Motor neuron (in vitro differentiated cells): ENCODE measurements at places on chromosomes 16 and 17. TPM values are rescaled to one million over a fixed set of nuclear protein-coding genes. Genes with fewer than 3 reads are reported as not detected.

DNA sequence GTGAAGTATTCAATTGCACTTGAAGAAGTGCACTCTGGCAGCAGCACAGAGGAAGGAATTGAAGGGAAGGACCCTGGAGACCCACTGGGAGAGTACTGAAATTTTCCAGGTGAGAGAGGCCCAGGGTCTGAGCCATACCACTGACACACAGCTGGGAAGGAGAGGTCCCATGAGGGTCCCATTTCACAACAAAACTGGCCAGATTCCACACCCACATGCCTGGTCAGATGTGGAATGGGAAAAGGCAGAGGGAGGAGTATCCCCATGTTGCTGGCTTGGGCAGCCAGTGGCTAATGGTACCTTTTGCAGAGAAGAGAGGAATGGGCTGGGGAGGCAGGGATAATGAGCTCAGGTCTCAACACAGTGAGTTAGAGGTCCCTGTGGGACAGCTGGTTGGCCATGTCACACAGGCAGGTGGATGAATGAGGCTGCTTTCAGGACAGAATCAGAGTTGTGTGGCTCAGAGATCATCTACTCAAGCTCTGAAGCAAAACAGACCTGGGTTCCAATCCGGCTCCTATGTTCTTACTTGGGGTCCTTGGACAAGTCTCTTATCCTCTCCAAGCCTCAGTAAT is 26.2 kb upstream of the NGFR start:
- ATAC-seq = peak; percentile 8

DNA sequence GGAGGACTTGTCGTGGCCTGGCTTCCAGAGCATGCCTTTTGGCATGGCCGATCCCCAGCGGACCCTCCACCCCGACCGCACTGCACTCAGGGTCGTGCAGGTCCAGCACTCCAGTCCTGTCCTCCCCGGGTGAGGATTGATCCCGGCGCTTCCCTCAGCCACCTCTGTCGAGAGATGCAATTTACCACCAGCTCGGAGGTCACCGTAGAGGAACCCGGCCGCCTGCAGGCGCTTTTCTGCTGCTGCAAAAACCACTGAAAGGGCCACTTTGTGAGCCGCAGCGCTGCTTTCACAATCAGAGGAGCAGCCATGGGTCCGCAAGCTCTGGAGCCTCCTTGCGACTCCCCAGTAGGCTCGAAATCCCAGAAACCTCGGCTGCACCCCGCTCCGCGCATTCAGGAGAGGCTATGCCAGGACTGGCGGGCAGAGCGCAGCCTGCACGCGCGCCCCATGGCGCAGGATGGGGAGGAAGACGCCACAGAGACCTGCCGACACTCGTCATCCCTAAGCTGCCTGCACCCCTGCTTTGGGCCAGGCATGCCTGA is 134.2 kb downstream of the HS3ST2 start:
- ATAC-seq = no peak

- peak; percentile 57 for ATAC-seq
These were observed 38.1 kb downstream of the MRPS23 start for GRCh38 chr17:57811638-57812280.

PLK1 gene
- total RNA-seq = 2.4 and 4.9 TPM in 2 replicates

CCL16 gene
- total RNA-seq = not detected in 2 replicates

DNA sequence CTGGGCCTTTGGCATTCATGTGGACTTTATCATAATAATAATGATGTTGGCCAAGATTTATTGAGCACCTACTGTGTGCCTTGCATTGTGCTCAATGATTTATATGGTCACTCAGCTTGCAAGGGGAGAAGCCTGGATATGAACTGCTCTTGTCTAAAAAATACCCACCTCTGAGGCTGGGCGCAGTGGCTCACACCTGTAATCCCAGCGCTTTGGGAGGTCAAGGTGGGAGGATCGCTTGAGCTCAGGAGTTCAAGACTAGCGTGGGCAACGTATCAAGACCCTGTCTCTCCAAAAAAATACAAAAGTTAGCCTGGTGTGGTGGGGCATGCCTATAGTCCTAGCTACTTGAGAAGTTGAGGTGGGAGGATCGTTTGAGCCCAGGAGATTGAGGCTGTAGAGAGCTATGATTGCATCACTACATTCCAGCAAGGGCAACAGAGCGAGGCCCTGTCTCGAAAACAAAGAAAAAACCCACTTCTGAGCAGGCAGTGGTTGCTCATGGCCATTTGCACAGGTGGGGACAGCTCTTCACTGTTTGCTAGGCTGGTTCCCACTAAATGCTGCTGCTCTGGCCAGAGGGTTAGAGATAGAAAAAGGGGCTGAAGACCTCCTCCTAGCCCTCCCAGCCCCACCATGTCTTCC is 4.3 kb upstream of the ADGRG1 start:
- ATAC-seq = no peak

- no peak for ATAC-seq
These were observed 211.4 kb downstream of the BCAS3 start for GRCh38 chr17:60888812-60889709.

DNA sequence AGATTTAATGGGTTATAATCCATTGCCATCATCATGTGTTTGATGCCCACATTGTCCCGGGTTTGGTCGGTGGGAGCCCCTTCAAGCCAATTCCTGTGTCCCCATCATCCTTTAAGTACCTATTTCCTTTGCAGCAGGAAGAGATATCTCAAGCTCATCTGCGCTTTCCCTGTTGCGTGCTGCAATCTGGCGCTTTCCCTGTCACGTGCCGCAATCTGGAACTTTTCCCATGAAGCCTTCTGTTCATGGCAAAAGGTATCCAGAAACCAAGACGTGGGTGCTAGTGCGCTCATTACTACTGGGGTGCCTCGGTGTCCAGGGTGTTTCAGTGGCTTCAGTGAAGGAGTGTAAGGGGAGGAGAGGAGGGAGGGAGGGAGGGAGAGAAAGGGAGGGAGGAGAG is 174.6 kb upstream of the ZNF469 start:
- no peak for ATAC-seq

GRCh38 chr16:4500272-4500671 is 24.1 kb downstream of the HMOX2 start:
- peak; percentile 96 for ATAC-seq

DNA sequence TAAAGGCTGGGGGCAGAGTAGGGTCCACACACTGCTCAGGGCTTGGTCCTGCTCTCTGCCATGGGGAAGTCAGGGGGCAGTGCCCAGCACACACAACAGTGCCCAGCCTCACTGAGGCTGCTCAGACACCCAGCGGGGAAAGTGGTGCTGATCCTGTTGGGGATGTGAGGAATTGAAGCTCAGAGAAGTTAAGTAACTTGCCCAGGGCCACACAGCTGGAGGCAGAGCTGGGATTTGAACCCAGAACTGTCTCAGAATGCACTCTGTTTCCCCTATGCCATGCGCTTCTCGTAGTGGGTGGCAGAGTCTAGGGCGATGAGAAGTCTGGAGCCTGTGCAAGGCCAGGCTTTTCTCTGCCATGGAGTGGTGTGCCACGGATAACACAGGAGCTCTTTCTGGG is 59.3 kb downstream of the SDK2 start:
- no peak for ATAC-seq

- ATAC-seq = peak; percentile 16
These were observed 9.0 kb downstream of the C17orf99 start for GRCh38 chr17:78154903-78155811.

- no peak for ATAC-seq
These were observed 5.6 kb downstream of the ALOX12 start for GRCh38 chr17:7001318-7001961.
